ENCODE measurements at places on chromosomes 7 and 10. TPM values are rescaled to one million over a fixed set of nuclear protein-coding genes. Genes with fewer than 3 reads are reported as not detected.
A peak's percentile ranks its signal among the peaks of the same experiment; 100 is the strongest.

C10orf62 gene
- 0.31 TPM for total RNA-seq

STEAP4 gene
- total RNA-seq: not detected

DNA sequence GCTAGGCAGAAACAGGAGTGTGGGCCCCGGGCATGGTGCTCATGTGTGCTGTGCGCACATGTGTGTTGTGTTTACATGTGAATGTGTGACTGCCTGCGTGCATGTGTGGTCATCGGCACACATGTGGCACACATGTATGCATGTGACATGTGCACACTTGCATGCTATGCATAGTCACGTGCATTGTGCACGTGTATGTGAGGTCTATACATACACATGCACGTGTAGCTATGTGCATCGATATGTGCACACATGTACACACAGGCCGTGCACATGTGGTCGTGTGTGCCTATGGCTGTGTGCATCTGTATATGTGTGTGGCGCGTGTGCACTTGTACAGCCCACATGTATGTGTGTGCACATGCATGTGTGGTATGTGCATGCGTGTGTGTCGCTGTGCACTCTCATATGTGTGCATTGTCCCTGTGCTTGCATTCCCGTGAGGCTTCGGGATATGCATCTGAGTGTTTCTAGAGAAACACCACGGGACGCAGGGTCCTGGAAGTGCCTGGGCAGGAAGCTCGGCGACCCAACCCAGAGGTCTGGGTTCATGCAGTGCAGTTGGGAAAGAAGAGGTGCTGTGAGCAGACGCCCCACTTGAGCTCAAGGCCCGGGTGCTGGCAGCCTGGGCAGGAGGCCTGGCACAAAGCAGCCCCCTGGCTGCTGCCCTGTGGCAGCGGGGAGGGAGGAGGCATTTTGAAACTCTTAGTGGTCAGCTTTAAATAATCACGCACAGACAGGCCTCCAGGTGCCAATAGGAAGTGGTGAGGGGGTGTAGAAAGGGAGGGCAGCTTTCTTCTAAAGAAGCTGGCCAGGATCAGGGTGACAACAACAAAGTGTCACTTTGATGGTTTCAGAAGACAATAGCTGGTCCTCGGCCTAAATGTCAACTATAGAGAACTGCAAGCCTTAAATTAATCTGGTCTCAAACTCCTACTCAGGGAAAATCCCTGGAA is 410.0 kb upstream of the MGMT start:
- peaks cover 2% of the 10 kb centered on the region for H3K36me3 ChIP-seq
- H3K4me3 ChIP-seq: no peak overlapping the region
- no peak for DNase-seq
- H3K27ac ChIP-seq: no peak overlapping the region
- peaks cover 4% of the 10 kb centered on the region for H3K4me1 ChIP-seq
- no peaks in the 10 kb centered on the region for H3K27me3 ChIP-seq

DNA sequence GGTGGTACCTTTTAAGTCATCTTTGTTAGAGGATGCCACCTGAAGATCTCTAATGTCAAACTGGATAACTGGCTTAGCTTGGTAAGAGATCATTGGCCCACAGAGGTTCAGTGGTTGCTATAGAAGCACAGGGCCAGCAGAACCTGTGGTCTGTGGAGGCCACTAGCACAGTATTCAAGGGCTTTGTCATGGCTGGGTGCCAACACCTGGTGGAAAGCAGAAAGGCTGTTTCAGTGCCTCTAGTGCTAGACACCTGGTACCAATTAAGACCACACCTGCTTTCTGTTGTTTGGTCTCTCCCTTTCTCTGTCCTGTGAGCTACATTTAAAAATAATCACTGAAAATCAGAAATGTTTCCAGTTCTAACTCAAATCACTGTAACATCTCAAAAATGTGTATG is 10.0 kb upstream of the PCGF5 start:
- H3K27me3 ChIP-seq: no peaks in the 10 kb centered on the region
- H3K4me3 ChIP-seq: no peak overlapping the region
- no peaks in the 10 kb centered on the region for H3K4me1 ChIP-seq
- no peak overlapping the region for H3K27ac ChIP-seq

ABCC2 gene
- total RNA-seq: 0.46 TPM

DNA sequence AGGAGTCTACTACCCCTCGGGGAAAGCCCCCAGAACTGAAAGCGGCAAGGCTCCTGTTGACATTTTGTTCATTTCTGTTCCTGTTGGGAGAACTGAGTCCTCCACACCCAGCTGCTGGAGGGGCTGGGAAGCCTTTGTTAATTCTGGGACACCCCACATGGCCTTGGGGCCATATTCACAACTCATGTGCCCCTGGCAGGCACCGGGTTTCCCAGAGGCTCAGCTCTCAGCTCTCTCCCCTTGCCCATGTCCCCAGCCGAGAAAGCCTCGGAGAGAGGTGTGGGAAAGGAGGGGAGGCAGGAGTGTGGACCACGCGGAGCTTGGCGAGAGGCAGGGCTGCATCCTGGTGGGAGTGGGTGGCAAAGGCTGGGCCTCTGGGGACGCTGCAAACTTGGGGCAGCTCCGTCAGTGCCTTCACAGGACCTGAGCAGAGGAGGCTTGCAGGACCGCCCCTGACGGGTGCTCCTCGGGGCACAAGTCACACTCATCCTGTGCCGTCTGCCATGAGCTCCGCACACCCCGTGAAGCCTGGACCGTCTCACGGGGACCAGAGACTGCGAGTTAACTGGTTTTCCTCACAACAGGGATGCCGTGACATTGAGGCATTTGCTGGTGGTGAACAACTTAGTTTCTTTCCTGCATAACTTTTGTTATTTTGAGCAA is 140.9 kb downstream of the DNAJB6 start:
- no peaks in the 10 kb centered on the region for H3K4me1 ChIP-seq
- H3K36me3 ChIP-seq: peaks cover 4% of the 10 kb centered on the region
- peak; percentile 27 for DNase-seq

- DNase-seq: no peak
- H3K4me1 ChIP-seq: no peaks in the 10 kb centered on the region
- H3K27ac ChIP-seq: no peak overlapping the region
- H3K4me3 ChIP-seq: peak overlapping the region; percentile 77
These were observed 729 bp downstream of the DNAJB6 start for GRCh38 chr7:157337316-157338149.

DNA sequence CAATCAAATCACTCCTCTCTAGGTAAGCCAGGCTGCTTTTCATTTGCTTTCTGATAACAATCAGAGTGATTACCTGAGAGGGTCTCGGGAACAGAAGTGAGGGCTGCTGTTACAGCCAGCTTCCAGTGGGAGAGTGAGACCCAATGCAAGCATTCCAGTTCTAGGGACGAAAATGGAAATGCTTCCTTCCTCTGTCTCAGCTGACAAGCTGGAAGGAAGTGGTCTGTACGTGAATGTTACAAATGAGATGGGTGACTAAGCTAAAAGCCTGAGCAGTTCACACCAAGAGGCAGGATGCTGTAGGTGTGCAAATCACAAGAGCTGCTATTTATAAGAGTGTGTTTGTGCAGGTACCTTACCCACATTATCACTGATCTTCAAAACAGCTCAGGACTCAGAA is 772.4 kb downstream of the GRID1 start:
- no peak overlapping the region for H3K27ac ChIP-seq
- no peak for DNase-seq
- H3K36me3 ChIP-seq: no peaks in the 10 kb centered on the region
- no peaks in the 10 kb centered on the region for H3K27me3 ChIP-seq
- no peak overlapping the region for H3K4me3 ChIP-seq

SNCG gene
- total RNA-seq: 5.5 TPM

GRCh38 chr7:107833684-107834106 is 30.7 kb upstream of the SLC26A3 start:
- no peaks in the 10 kb centered on the region for H3K27me3 ChIP-seq
- H3K27ac ChIP-seq: no peak overlapping the region
- DNase-seq: no peak
- no peaks in the 10 kb centered on the region for H3K4me1 ChIP-seq
- no peaks in the 10 kb centered on the region for H3K36me3 ChIP-seq

DNA sequence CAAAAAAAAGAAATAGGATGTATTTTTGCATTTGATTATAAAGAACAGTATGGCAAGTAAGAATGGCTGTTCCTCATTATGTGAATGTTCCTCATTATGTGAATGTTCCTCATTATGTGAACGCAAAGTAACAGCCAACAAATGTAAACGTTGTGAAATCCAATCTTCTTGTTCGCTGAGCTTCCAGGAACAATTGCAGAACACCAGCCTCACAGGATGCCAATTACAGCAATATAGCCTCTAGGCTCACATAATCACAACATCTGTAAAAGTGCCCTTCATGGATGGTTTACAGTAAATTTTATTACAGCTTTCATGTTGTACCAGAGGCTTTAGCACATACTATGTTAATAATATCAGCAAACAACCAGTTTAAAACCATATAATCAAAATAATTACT is 71.6 kb downstream of the THSD7A start:
- no peak overlapping the region for H3K4me3 ChIP-seq
- H3K36me3 ChIP-seq: no peaks in the 10 kb centered on the region
- H3K27ac ChIP-seq: no peak overlapping the region
- no peaks in the 10 kb centered on the region for H3K27me3 ChIP-seq

TSPAN14 gene
- total RNA-seq: 46.6 TPM

DMBT1 gene
- not detected for total RNA-seq

GRCh38 chr7:37352251-37352880 is 96.3 kb downstream of the ELMO1 start:
- no peak for DNase-seq
- H3K27ac ChIP-seq: no peak overlapping the region
- no peaks in the 10 kb centered on the region for H3K36me3 ChIP-seq
- no peaks in the 10 kb centered on the region for H3K27me3 ChIP-seq
- 0 out of 2 replicates have a peak, but pooled peaks cover 2% of the 10 kb centered on the region for H3K4me1 ChIP-seq

DNA sequence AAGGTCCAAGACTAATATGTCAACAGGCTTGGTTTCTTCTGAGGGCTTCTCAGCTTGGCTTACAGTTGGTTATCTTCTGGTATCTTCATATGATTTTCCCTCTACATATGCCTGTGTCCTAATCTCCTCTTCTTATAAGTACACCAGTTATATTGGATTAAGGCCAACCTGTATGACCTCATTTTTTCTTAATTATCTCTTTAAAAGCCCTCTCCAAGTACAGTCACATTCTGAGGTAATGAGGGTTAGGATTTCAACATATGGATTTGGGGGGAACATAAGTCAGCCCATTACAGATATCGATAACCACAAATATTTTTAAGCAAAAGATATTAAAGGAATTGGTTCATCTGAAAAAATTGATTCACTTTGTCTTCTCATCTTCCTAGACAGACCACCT is 49.2 kb downstream of the IQUB start:
- H3K27ac ChIP-seq: no peak overlapping the region
- H3K36me3 ChIP-seq: peaks cover 4% of the 10 kb centered on the region
- H3K27me3 ChIP-seq: no peaks in the 10 kb centered on the region
- no peak for DNase-seq

GRCh38 chr10:1115607-1115955 is 59.4 kb downstream of the WDR37 start:
- no peaks in the 10 kb centered on the region for H3K27me3 ChIP-seq
- no peak for DNase-seq
- H3K27ac ChIP-seq: no peak overlapping the region
- H3K4me1 ChIP-seq: peaks cover 2% of the 10 kb centered on the region

DNA sequence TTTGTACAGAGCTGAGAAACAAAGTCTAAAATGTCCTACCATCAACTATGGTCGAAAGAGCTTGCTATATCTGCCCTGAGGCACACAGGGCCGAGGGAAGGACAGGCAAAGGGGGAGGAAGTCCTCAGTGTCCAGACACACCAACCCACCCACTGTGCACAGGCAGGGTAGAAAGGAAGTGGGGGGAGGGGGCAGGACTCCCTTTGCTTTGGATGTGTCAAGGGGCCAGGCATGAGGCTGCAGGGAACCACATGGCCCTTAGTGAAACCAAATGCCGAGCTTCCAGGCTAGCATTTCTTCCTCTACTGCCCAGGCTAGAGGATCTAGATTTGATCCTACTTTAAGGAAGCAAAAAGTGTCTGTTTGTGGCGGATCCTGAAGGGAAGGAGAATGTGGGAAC is 28.6 kb downstream of the KCNH2 start:
- no peaks in the 10 kb centered on the region for H3K27me3 ChIP-seq
- H3K36me3 ChIP-seq: no peaks in the 10 kb centered on the region
- H3K27ac ChIP-seq: no peak overlapping the region
- DNase-seq: peak; percentile 34
- no peaks in the 10 kb centered on the region for H3K4me1 ChIP-seq

DNA sequence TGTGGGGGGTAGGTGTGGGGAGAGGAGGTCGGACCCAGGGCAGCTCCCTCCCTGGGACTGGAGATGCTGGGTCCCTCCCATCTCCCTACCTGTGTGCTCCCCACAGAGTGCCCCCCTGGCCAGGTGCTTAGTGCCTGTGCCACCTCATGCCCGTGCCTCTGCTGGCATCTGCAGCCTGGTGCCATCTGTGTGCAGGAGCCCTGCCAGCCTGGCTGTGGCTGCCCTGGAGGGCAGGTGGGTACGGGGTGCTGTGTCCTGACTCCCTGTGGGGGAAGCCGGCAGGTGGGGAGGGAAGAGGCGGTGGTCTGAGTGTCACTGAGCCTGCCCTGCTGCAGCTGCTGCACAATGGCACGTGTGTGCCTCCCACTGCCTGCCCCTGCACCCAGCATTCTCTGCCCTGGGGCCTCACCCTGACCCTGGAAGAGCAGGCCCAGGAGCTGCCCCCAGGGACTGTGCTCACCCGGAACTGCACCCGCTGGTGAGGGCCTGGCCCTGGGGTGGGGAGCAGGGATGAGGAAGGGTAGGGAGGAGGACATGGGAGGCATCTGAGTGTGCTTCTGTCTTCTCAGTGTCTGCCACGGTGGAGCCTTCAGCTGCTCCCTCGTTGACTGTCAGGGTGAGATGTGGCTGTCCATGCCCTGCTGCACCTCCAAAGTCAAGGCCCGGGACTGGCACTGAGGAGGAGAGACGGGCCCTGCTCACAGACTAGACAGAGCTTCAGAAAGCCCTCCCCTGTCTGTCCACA is 11.7 kb upstream of the ZNF862 start:
- no peaks in the 10 kb centered on the region for H3K27me3 ChIP-seq
- no peaks in the 10 kb centered on the region for H3K4me1 ChIP-seq
- DNase-seq: no peak
- H3K27ac ChIP-seq: no peak overlapping the region
- no peak overlapping the region for H3K4me3 ChIP-seq

ATP6V0A4 gene
- 0.90 TPM for total RNA-seq

DNA sequence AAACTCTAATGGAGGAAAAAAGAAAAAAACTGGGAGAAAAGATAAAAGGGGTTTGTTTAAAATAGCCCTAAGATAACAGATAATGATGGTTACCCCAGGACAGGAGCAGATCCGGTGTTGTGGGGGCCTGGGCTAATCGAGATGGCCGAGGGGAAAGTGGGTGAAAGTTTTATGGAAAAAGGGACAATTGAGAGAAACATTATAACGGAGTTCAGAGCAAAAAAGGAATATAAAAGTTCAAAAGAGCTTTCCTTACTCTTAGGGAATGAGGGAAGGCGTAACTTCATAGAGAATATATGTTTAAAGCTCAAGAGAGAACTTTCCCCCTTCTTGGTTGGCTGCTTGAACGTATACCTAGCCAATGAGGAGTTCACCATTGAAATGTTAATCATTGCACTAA is 131.4 kb downstream of the BAMBI start:
- peaks cover 7% of the 10 kb centered on the region for H3K36me3 ChIP-seq
- no peak overlapping the region for H3K4me3 ChIP-seq
- DNase-seq: no peak
- no peak overlapping the region for H3K27ac ChIP-seq

SLC13A1 gene
- not detected for total RNA-seq

Data from H9 (cell line).